ENCODE measurements at places on chromosomes 4 and X.

DNA sequence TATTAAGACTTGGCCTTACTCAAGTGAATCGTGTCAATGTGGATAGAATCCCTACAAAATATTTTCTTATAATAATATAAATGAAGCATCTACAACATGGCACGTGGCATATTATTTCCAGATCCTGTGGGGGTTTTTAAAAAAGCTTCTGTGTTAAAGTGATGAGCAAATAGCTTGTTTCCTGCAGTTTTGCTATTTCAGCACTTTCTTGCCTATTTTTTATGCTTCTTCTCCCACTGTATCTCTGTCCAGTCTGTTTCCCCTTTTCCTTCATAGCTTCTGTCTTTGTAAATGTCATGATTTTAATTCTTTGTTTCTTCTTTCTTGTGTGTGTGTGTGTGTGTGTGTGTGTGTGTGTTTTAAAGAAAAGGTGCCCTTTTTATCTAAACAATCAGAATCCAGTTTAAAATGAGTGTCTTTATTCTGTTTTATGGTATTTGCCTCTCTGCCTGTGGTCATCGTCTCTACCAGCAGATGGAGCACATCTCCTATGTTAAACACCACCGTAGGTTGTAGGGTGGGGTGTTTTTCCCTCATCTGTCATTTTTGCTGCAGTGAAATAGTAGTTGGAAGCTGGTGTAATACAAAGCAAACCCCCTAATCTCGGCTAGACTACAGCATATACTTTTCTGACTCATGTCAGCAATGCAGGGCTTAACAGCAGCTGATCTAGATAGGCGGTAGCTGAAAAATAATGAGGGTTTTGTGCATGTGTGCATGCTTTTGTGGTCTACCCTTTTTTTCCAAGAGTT, 33.1 kb downstream of the FTHL17 start:
- peak; percentile 66 for DNase-seq

GRCh38 chrX:78661836-78662235, 2.7 kb upstream of the RTL3 start:
- no peak for DNase-seq

GRCh38 chr4:71444395-71444794, 105.6 kb downstream of the SLC4A4 start:
- no peak for DNase-seq

- DNase-seq = no peak
Measured at GRCh38 chr4:184386271-184386781, 88.0 kb downstream of the IRF2 start.

DNA sequence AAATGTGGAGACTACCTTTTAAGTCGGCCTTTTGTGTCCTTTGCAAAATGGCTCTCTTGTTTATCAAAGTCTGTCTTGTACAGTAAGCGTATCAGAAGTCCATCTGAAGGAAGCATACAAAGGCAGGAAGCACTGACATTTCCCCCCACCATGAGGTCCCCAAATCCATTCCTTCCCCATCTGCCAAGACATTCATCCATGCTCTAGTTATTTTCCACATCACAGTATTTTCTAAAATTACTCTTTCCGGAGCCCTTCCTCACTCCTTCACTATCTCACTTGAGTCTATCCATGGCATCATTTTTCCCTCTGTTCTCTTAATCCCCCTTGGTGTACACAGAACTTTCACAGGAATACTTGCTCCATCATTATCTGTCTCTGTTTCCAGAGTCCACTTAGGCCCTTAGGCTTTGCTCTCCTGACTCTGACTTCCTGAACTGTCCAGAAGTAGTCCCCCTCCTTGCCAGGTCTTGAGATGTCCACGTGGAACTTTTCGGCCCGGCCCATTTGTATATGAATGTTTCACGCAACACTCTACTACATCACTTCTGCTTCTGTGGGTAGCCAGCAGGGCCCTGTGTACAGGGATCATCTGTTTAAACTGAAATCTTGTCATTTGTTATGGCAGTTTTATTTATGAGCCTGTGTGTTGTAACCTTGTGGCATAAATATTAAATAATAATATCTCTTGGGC, 2.1 kb downstream of the SEL1L3 start:
- no peak for DNase-seq
